Epithelial cell of proximal tubule (primary cell): ENCODE measurements at places on chromosomes 3 and 15. TPM values are rescaled to one million over a fixed set of nuclear protein-coding genes. Genes with fewer than 3 reads are reported as not detected.

The RYR3 gene
- 0.75 TPM in 1 of 2 replicates, not detected in the other for total RNA-seq

- DNase-seq = no peak
Observed at GRCh38 chr3:58041826-58042324, 33.7 kb downstream of the FLNB start.

GRCh38 chr3:66673293-66673692, 172.5 kb upstream of the LRIG1 start:
- DNase-seq = no peak

DNA sequence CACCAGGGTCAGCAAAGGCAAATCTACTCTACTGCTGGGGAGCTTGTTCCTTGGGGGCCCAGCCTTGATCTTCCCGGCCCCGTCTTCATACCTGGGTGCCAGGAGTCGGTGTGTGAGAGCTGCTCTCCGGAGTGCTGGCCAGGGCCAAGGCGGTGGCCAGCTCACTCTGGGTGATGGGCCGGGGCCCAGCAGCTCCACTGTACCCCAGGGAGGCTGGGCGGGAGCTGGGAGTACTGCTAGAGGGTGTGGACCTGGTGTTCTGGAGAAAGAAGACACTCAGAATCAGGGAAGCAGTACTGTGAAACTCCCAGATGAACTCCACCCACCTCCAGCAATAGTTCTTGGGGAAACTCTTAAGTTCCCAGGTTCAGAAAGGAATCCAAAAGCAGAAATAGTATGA, 11.9 kb downstream of the UBL7 start:
- DNase-seq = no peak

- no peak for DNase-seq
Observed at GRCh38 chr15:86080302-86080701, 631 bp downstream of the AGBL1 start.

DNA sequence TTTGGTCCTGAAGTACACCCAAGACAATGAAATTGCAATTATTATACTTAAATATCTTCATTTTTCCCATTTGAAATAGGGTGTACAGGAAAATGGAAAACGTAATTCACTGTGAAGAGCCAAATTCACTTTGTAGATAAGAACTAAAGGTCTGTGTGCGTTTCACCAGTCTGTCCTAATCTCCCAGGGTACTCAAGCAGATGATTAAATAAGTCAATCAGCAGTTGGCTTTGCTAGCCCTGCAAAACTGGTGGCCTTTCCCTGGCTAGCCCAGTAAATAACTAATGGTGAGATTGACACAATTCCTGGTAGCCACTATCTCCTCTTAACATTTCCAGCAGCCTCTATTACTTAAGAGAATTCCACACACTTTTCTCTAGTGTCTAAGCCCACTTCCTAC, 389.3 kb downstream of the TBL1XR1 start:
- no peak for DNase-seq

DNA sequence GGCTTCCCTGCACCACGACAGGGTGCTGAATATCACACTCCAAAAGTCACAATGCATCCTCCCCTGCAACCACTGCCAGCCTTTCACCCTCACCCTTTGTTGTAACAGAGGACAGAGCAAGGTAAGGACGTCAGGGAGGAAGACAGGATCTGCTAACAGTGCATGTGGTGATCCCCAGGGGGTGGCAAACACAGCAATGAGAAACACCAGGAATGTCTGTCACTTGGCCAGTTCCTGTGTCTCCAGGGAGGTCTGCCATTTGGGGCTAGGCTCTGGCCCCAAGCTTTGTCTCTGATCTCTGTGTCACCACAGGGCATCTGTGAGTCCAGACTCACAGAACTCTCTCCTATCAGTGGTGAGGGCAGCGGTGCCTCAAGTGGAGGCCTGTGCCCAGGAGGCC, 54.3 kb upstream of the SLC24A5 start:
- DNase-seq = no peak
